ENCODE measurements at places on chromosomes 6 and 20.
A peak's percentile ranks its signal among the peaks of the same experiment; 100 is the strongest.

DNA sequence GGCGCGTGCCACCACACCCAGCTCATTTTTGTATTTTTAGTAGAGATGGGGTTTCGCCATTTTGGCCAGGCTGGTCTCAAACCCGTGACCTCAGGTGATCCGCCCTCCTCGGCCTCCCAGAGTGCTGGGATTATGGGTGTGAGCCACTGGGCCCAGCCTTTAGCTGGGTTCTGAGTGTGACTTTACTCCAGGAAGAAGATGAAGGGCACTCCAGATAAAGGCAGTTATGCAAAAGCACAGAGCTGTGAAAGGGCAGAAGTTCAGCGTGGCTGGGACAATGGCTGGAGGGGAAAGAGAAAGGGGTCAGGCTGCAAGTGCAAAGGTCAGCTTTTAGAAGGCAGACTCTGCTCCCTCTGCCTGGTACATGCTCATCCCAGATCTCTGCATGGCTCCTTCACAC lies 39.7 kb downstream of the MAP3K5 start:
- no peak for DNase-seq

GRCh38 chr20:50101281-50101680 lies 11.7 kb downstream of the UBE2V1 start:
- DNase-seq: no peak

GRCh38 chr6:130183271-130184222 lies 39.2 kb downstream of the SAMD3 start:
- peak; percentile 82 for DNase-seq

DNA sequence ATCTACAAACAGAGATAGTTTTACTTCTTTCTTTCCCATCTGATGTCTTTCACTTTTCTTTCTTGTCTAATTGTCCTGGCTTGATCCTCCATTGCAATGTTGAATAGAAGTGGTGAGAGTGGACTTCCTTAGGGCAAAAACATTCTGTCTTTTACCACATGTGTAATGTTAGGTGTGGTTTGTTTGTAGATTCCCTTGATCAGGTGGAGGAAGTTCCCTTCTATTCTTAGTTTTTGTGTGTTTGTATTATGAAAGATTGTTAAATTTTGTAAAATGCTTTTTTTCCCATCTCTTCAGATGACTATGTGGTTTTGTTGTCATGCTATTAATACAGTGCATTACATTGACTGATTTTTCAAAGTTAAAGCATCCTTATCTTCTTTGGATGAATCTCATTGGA lies 41.6 kb upstream of the DUSP22 start:
- no peak for DNase-seq

- DNase-seq: no peak
These were observed 89.1 kb upstream of the THBS2 start for GRCh38 chr6:169342710-169343109.

- no peak for DNase-seq
These were observed 4.6 kb downstream of the SLC35F1 start for GRCh38 chr6:117911660-117912059.

DNA sequence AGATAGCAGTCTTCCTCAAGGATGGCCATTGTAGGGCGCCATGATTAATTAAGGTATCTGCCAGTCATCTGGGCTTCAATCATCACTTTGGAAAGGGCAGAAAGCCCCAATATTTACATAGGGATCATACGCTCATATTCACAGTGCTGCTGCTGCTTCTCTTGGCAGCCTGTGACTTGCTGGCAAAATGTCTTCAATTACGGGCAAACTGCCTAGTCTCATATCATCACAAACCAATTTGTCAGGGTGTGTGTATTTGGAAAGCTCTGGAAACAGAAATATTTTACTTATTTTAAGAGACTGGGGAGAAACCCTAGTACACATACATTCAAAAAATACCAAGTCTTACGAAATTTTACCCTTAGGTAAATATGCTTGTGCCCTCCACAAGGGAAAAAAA lies 77.6 kb downstream of the SAMD5 start:
- DNase-seq: no peak

DNA sequence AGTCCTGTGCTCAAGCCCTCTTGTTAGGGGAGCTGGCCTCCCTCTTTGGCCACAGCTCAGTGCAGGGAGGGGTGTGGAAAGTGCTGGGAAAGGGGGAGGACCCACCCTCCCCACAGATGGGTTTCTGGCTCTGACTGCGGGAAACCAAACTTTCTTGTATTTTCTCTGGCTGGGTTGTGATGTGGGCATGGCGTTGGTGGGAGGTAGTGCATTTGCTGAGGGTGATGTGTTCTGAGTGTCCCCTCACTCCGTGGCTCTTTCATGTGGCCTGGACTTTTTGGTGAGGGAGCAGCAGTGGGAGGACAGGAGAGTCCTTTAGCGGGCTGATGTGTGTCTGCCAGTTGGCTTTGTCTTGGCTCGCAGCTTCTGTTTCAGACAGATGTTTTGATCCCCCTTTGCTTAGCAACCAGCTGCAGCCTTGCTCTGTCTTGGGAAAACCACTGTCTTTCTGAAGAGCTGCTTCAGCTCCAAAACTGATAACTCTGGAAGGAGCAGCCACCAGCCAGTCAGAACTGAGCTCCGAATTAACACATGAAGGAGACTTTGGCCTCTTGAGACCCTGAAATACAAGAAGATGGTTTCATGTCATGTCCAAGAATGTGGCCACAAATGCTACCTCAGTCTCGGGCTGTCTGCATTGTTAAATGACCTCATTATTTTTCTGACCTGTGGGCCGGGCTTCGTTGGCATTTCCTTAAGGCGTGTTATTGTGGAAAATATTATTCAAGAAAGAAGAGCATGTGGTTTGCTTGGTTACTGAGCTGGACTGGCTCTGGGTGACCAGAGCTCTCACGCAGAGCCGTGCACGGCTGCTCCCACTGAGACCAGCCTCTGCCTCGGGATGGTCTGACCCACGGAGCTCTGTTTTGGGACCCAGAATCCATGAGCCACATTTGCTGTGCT lies 21.5 kb downstream of the SYNJ2 start:
- no peak for DNase-seq

GRCh38 chr20:59676851-59677182 lies 72.5 kb downstream of the PHACTR3 start:
- no peak for DNase-seq

- no peak for DNase-seq
These were observed 24.6 kb downstream of the SPATA2 start for GRCh38 chr20:49890471-49891361.
